KBM-7 (cell line): ENCODE measurements at places on chromosomes 13 and 19.
A peak's percentile ranks its signal among the peaks of the same experiment; 100 is the strongest.

DNA sequence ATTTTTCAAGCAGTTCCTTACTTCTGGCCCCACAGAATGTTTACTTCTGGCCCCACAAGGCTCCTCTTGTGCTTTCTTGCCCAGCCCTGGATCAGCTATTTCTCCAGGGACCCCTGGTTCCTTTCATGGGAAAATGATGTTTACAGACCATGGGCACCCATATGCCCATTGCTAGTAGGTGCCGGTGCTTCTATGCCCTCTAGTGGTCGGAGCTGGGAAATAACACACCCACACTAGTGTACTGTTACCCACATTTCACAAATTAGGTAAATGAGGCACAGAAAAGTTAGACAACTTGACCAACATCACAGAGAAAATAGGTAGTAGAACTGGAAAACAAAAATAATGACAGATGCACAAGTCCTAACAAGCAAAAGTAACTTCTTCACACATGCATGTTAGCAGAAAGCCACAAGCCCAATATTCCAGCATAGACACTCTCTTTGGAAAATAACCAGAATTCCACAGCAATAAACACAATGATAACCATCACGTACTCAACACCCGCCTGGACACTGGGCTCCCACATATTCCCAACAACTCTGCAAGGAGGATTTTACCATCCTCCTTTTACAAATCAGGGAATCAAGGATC is 1.3 kb upstream of the CEACAM6 start:
- peak; percentile 45 for DNase-seq

GRCh38 chr19:16952046-16952445 is 63.2 kb downstream of the F2RL3 start:
- no peak for DNase-seq

DNA sequence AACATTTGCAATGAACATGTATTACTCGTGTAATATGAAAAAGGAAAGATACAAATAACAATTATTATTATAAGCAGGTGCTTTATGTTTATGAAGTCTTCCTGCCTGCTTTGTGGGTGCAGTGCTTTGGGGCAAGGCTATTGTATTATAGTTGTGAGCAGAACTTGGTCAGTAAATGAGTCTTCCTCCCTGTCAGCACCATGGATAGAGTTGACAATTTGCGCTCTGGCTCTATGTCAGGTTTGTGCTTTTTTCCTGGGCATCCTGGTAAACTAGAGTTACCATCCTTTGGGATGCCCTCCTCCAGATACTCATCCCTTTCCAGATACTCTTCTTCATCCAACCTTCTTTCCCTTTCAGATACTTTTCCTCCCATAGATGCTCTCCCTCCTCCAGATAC is 19.6 kb downstream of the ERICH6B start:
- no peak for DNase-seq

- DNase-seq: no peak
Measured at GRCh38 chr13:22235950-22236290, 565.0 kb downstream of the FGF9 start.
